ENCODE measurements at places on chromosomes 12 and 14.

DNA sequence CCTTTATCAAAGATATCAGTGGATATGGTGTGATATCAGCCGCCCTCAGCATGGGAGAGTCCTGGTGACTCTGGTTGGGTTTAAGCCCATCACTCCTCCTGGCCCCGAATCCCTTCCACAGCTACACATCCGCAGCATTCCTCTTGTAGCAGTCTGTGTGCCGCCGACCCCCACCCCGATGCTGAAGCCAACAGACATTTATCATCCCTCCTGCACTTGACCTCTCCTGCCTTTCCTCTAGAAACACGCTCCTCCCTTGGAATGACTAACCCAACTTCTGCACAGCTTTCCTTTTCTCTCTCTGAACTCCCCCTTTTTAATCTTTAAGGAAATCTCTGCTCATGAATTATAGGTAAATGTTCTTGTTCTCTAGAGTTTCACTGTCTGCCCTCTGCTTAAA is 250.9 kb upstream of the FOXN3 start:
- no peaks in the 10 kb centered on the region for H3K4me1 ChIP-seq
- no peaks in the 10 kb centered on the region for H3K27me3 ChIP-seq
- H3K4me3 ChIP-seq: no peak overlapping the region
- H3K27ac ChIP-seq: no peak overlapping the region
- peak; percentile 57 for DNase-seq

DNA sequence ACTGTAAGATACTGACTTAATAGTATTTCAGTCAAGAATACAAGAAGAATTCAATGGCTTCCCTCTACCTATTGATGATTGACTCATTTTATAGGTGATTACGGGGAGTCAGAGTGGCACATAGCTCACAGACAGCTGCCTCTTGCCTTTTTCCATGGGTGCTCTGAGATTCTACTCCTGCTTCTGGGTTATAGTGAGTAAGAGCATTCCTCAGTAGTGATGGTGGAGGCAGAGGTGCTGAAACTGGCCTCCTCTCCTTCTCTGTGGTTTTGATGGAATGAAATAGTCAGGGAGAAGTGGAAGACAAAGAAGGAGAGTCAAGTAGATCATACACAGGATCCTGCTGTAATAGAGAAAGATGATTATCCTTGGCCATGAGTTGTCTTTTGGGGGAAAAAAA is 438.2 kb upstream of the FAR2 start:
- H3K27me3 ChIP-seq: no peaks in the 10 kb centered on the region
- peak; percentile 78 for DNase-seq
- no peak overlapping the region for H3K4me3 ChIP-seq
- no peaks in the 10 kb centered on the region for H3K4me1 ChIP-seq
- H3K36me3 ChIP-seq: no peaks in the 10 kb centered on the region

GRCh38 chr12:84912198-84913128 is at the start of gene SLC6A15:
Gene SLC6A15 (minus strand): TSS chr12:84912799. CDS start chr12:84892120, 20,679 bp downstream.
- H3K27ac ChIP-seq: no peak within 1 kb of the TSS
- peak; percentile 74 for DNase-seq
- H3K4me1 ChIP-seq: no peaks in the 10 kb centered on the region
- H3K36me3 ChIP-seq: no peaks in the 10 kb centered on the region
- H3K4me3 ChIP-seq: peak within 1 kb of the TSS; percentile 51

DNA sequence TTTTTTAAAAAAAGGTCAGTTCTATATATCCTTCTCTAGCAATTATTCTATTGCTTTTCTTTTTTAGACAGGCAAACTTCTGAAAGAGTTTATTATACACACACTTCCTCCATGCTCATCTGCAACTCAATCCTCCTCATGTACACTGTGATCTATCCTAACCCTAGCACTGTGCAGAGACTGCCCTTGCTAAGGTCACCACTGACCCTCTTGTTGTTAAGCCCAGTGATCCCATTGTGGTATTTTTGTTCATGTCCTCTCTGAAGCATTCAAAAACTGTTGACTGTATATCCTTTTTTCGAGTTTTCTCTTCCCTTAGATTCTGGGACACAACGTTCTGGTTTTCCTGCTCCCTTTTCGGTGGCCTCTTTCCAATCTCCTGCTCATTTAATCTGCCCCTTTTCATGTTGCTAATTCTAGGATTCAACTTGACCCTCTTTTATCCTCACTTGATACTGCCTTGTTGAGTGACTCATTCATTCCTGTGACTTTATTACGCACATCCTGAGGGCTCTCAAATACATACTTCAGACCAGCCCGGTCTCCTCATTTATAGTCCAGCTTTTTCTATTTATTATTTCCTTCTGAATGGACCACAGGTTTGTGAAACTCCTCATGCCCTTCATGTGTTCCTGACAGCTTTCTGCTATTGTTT is 53.9 kb upstream of the PTPRB start:
- H3K27ac ChIP-seq: no peak overlapping the region
- H3K4me1 ChIP-seq: no peaks in the 10 kb centered on the region
- H3K36me3 ChIP-seq: no peaks in the 10 kb centered on the region
- no peak for DNase-seq
- H3K4me3 ChIP-seq: no peak overlapping the region
- H3K27me3 ChIP-seq: no peaks in the 10 kb centered on the region

DNA sequence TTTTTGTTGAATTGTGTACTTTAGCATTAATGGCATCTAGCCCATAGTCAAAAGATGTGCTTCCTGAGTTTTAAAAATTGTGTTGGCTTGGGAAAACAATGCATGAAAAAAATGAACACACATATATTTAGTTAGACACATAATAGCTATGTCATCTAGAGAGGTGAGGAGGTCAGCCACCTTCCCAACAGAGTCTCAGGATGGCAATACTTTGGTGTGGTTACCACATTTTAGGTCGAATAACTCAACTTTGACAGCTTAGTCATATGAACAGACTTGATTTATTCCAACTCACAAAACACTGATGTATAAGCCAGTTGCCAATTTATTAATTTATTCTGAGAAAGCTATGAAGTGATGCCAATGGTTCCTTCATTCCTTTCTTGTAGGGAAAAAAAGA is 114.0 kb downstream of the ETNK1 start:
- peak; percentile 56 for DNase-seq
- H3K4me1 ChIP-seq: no peaks in the 10 kb centered on the region
- H3K27me3 ChIP-seq: no peaks in the 10 kb centered on the region
- H3K4me3 ChIP-seq: no peak overlapping the region
- H3K36me3 ChIP-seq: no peaks in the 10 kb centered on the region

DNA sequence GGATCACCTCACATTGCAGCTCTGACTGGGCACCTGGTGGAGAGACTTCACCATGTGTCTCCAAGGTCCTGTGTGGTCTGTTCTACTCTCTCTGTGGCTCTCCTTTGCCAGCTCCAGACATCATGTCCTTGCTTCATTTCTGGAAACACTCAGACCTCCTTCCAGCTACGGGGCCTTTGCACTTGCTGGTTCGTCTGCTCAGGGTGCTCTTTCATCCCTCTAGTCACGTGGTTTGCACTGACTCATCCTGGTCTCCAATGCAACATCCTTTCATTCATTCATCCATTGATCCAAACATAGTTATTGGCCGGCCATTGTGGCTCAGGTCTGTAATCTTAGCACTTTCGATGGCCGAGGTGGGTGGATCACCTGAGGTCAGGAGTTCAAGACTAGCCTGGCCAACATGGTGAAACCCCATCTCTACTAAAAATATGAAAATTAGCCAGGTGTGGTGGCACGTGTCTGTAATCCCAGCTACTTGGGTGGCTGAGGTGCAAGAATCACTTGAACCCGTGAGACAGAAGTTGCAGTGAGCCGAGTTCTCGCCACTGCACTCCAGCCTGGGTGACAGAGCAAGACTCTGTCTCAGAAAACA is 23.9 kb upstream of the CCDC63 start:
- no peaks in the 10 kb centered on the region for H3K4me1 ChIP-seq
- H3K27me3 ChIP-seq: no peaks in the 10 kb centered on the region
- no peak for DNase-seq
- H3K36me3 ChIP-seq: no peaks in the 10 kb centered on the region
- no peak overlapping the region for H3K4me3 ChIP-seq

- peak; percentile 47 for DNase-seq
- H3K36me3 ChIP-seq: no peaks in the 10 kb centered on the region
- peaks cover 8% of the 10 kb centered on the region for H3K4me1 ChIP-seq
- H3K4me3 ChIP-seq: no peak overlapping the region
- peak overlapping the region; percentile 80 for H3K27ac ChIP-seq
Observed at GRCh38 chr14:103198131-103199105, 75.2 kb downstream of the TNFAIP2 start.

GRCh38 chr12:103729499-103729898 is 111.5 kb downstream of the NT5DC3 start:
- DNase-seq: no peak
- H3K27me3 ChIP-seq: no peaks in the 10 kb centered on the region
- H3K27ac ChIP-seq: no peak overlapping the region
- no peaks in the 10 kb centered on the region for H3K4me1 ChIP-seq
- H3K4me3 ChIP-seq: no peak overlapping the region
